ENCODE measurements at places on chromosomes 3 and 15. TPM values are rescaled to one million over a fixed set of nuclear protein-coding genes. Genes with fewer than 3 reads are reported as not detected.

The CYP1A2 gene
- total RNA-seq, result not detected

The SLC28A1 gene
- 0.31 TPM for total RNA-seq

The ATP13A4 gene
- 10.2 TPM for total RNA-seq

The ADCY5 gene
- 9.1 TPM for total RNA-seq

The ZMYND10 gene
- 13.4 TPM for total RNA-seq

The SLC38A3 gene
- total RNA-seq, result 11.0 TPM

The SIN3A gene
- 47.1 TPM for total RNA-seq

The CLDN18 gene
- total RNA-seq, result 7.3 TPM

The C3orf18 gene
- total RNA-seq, result 1.9 TPM

The IL17RC gene
- 30.0 TPM for total RNA-seq

DNA sequence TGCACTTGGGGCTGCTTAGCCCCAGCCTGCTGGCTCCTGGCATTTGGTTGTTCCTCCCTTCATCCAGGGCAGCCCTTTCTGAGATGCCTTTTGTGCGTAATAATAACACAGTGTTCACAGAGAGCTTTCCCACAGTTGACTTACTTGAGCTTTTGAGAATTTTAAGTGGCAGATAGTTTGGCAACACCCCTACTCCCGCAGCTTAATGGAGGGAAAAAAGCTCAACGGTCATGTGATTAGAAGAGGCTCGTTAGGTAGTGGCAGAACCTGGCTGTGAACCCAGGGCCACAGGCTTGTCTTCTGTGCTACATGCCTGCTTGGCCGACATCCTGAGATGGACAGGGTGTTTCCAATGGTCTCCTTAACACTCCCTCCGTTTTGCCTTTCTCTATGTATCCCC lies 4.7 kb downstream of the KBTBD13 start:
- DNase-seq, result no peak

DNA sequence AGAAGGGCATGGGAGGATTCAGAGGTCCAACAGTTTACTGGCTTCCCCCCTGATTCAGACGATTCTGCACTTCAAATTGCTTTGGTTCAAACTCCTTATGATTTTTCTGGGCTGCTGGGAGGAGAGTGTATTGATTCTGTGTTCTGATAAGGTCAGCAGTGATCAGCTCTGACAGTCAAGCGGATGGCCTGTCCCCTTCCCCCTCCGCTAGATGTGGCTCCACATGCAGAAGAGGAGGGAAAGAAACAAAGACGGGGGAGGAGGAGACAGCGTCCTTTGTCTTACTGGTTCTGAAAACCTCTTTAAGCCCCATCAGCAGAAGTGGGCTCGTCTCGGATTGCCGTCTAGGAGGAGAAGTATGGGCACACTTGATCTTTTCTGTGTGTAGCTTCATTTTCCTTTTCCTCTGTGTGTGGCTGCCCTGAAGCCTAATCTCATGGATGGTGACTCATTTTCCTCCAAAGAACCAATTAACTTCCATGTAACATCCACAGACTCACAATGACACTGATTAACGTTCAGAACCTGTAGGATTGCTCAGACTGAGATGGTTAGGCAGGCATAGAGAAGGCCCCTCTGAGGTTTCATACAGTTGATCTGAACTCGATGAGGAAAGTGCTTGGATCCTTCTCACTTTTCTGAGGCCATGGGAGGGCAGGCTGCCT lies 162.4 kb upstream of the PPP2R3A start:
- no peak for DNase-seq

DNA sequence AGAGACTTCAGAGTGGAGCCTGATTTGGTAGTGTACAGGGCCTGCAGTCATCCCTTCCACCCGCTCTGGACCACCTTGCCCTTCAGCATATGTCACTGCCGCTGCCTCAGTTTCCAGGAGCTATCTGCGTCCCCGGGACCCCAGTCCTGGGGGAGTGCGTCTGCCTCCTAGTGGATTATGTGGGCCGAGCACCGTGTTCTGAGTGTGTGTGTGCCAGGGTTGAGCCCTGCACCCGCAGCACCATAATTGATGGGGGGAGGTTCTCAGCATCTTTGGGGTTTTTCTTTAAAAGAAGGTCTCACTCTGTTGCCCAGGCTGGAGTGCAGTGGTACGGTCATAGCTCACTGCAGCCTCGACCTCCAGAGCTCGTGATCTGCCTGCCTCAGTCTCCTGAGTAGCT lies 33.6 kb downstream of the CD276 start:
- DNase-seq, result no peak

DNA sequence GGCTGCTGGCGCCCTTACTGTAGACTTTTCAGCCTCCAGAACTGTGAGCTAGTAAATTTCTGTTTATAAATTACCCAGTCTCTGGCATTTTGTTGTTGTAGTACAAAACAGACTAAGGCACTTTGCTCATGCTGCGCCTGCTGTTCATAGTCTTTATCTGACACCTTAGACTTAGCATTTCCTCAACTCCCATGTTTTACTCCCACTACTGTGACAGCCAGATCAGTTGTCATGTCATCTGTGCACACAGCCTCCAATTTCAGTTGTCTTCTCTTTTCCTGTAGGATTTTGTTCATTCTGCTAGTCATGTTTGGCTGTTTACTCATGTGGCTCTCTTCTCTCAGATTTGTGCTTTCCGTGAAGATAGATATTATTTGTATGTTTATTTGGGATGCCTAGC lies 62.0 kb downstream of the TCF12 start:
- DNase-seq, result no peak

DNA sequence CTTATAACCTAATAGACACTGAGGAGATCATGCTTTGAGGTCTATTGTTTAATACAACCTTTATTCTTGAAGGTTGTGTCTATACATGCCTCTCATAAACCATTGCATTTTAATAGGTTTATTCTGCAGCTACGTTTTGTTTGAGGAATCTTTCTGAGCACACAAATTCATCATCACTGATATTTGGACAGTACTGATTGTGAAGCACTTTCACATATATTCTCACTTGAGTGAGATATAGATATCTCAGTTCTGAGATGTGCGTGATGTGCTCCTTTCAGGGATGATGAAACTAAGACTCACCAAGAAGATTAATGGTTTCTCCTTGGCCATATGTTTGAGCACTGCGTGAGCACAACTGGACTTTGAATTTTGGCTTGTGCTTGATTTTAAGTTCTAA lies 374.4 kb downstream of the LPP start:
- DNase-seq, result no peak

GRCh38 chr15:48859426-48859825 lies 18.5 kb upstream of the EID1 start:
- DNase-seq, result no peak

- DNase-seq, result no peak
Observed at GRCh38 chr3:177733233-177733632, 536.0 kb upstream of the TBL1XR1 start.

DNA sequence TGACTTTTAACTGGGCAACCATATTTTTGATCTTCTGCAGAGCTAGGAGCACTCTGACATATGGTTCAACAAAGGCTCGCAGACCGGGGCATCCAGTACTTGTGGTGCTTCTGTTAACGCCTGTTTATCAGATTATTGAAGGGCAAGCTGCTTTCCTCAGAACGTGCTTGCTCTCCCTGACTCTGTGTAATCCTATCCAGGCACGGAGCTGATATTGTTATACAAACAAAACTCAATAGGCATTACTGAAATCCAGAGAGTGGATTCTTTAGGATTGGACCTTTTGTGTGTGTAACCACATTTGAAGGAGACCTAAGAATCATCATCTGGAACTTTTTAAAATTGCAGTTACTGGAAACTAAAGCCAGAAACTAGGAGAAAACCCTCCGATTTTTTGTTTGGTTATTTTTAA lies 246.5 kb downstream of the PTPRG start:
- no peak for DNase-seq

GRCh38 chr15:71899674-71900073 lies 89.3 kb downstream of the NR2E3 start:
- DNase-seq, result no peak

GRCh38 chr3:174170248-174170647 lies 688.9 kb upstream of the NAALADL2 start:
- DNase-seq, result no peak

DNA sequence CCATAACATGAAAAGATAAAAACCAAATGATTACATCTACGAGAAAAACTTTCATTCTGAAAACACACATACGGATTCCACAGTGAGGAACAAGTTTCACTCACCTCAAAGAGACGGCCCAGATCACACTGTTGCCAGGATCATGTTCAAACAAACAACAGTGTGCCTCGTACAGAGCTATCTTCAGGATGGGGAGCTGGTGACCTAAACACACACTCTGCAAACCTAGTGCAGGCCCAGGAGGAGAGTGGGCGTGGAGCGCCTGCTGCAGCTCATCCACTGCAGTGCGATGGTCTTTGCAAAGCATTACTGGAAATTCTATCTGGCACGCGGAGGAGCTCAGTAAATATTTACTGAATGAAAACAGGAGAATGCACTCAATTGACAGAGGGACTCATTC lies 38.5 kb downstream of the TAMM41 start:
- no peak for DNase-seq

GRCh38 chr3:100073714-100074307 lies 40.5 kb downstream of the FILIP1L start:
- DNase-seq, result no peak

- no peak for DNase-seq
Observed at GRCh38 chr3:118495206-118495605, 539.4 kb downstream of the IGSF11 start.

DNA sequence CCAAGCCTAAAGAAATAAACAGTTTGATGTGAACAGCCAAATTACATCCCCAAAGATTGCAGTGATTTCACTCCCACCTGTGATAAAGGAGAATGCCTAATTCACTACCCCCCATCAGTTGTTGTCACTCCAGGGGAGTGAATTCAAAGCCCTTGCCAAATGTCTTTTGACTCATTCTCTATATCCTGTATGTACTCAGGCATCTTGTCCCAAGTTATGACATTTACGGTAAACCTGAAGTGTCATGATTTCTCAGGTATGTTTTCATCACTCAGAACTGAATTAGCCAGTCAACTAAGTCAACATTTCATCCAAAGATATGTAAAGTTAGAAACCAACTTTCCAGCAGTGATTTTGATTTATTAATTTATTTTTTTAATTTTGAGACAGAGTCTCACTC lies 22.0 kb upstream of the HERC1 start:
- no peak for DNase-seq

- DNase-seq, result no peak
Observed at GRCh38 chr3:142218703-142219102, 6.7 kb downstream of the GK5 start.

- no peak for DNase-seq
Observed at GRCh38 chr3:150727653-150728502, 24.2 kb upstream of the ERICH6 start.

- no peak for DNase-seq
Observed at GRCh38 chr3:101813817-101814440, 34.9 kb downstream of the NXPE3 start.

- no peak for DNase-seq
Observed at GRCh38 chr15:65630760-65631159, 9.0 kb downstream of the SLC24A1 start.

DNA sequence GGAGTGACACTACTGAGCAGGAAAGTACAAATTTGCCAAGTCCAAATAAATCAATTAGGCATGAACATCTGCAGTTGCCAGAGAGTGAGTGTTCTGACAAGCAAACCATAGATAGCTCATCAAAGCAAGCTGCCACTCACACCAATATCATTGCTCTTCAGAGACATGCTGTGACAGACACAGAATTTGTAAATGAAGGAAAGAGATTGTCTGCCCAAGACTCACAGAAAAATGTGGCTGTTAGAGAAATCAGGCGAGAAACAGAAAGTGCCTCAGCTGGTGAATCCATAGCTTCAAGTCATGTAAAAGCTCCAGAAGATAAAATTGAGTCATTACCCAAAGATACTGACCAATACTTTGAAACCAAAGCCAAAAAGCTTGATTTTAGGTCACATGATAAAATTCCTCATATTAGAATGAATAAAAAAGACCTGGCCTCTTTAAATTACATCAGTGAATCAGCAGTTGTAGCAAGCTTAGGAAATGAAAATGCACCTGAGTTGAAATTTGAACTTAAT lies 50.8 kb downstream of the CRYBG3 start:
- no peak for DNase-seq

DNA sequence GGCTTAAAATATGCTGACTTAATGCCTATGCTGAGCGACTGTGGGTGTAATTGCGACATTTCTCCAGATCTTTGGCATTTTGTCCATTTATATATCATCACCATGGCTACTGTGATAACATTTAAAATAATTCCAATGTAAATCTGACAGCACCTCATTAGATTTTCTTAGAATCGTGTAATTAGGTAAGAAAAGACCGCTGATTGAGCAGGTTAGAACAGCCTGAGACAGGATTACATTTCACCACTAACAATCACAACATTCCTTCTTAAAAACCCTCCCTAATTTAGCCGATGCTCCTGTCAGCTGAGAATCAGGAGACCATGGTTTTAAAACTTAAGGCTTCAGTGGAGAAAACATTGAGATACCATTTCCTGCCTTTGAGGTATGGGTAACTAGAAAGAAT lies 455.3 kb upstream of the PDZRN3 start:
- no peak for DNase-seq

DNA sequence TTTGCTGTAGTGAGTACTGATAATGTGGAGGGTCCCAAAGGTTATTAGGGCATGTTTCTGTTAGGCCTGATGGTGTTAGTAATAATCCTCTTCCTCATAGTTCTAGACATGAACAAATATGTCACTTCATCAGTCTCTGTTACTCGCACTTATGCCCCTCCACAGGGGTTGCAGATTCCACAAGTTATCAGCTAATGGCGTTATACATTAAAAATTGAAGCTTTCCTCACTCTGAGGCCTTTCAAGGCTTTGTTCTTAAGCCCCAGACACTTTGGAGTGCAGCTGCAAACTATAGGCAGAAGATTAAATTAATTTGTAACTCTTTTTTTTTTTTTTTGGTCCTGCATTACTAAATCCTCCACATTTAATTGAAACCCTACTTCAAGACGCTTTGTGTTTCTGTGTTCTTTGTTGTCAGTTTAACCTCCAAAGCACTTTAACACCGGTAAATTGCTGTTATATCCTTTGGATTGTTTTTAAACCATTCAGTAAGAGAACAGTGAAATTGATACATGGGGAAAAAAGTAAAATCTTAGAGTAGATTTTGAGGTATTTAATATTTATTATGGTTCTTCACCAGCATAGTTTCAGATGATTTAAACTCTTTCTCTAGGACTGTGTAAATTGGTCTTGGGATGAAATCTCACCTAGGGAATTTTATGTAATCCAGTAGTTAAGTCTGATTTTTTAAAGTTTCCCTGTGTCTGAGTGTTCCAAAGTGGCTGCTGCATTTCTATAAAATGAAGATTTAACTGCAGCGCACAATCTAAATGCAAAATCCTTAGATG lies 103.1 kb upstream of the SKOR1 start:
- no peak for DNase-seq

GRCh38 chr3:73474619-73475018 lies 150.1 kb downstream of the PDZRN3 start:
- no peak for DNase-seq

GRCh38 chr15:40955141-40955903 lies 2.1 kb downstream of the CHAC1 start:
- no peak for DNase-seq

GRCh38 chr3:146374146-146374545 lies 95.2 kb downstream of the PLSCR2 start:
- DNase-seq, result no peak

All from type B pancreatic cell (in vitro differentiated cells).